H1 (cell line): ENCODE measurements at places on chromosomes 16 and 17. TPM values are rescaled to one million over a fixed set of nuclear protein-coding genes. Genes with fewer than 3 reads are reported as not detected.

GRCh38 chr17:81928544-81929252 is 1.2 kb upstream of the MAFG start:
- DNase-seq: no peak

DNA sequence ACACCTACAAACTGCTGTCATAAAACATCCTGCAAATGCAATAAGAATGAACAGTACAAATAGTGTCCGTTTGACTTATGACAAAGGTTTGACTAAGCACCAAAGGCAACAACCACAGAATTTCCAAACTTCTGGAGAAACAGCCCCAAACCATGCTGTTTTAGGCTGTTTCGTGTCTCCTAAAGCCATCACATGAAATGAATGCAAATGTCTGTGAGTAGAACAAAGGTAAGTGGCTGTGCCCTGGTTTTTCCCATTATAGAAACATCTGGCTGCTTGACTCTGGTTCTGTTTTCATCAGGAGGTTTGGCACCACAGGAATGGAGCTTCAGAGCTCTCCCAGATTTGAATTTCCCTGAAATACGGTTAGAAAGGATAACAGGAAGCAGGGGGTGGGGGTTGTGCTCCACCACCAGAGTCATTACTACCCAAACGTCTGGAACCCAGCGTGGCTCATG is 4.6 kb upstream of the EMP2 start:
- no peak for DNase-seq

- no peak for DNase-seq
Observed at GRCh38 chr16:64695684-64696083, 426.2 kb downstream of the CDH11 start.

- no peak for DNase-seq
Observed at GRCh38 chr17:61345825-61346666, 53.6 kb upstream of the TBX2 start.

DNA sequence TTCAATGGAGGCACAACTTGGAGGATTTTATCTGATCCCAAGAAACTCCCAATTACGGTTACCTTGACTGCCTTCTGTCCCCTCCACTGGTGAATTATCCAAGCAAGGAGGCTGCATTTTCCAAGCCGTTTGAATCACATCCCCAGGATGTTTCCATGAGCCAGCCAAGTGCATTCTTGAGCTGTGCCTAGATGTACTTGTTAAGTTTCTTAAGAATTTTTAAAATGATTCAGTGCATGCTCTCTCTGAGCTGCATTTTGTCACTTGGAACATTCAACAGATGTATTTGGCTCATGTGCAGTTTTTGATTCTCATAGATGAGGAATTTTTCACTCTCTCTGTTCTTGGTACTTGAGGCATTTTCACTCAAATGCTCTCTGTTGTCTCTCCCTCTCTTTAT is 202.6 kb upstream of the MYOCD start:
- DNase-seq: no peak

DNA sequence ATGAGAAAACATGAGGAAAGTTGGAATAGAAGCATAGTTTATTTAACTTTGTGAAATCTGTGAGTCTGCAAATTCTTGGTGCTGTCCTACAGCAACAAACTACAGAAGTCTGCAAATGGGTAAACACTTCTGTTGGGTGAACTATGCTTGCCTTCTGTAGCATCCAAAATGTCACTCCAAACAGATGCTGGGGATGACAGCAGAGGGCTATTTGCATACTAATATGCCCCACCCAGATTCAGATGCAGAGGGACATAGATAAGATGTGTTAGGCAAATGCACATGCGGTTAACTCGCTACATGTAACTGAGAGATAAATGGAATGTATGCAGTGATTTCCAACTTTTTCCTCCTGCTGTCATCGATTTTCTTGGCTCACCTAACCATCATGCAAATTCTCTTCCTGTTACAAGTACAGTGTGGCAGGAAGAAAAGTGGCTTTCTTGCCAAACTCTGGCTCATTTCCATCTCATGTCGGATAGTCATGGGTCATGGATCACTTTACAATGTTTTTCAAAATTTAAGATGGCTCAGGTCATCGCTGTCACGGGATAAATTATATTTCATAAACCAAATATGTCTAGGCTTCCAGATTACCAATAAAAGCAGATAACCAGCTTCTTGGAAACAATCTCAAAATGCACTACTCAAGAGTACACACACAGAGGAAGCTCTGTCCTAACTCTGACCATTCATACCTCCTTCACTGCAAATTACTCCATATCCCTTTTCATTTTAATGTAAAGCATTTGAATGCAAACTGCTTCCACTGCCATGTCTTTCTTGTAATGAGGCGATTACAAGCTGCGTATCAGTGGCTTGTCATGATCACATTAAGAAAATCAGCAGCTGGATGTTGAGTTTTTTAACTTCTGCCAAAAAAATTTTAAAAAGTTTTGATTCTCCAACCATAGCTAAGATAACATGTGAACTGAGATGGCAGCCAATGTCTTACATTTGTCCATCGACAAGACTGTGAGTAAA is 47.7 kb downstream of the ADAMTS18 start:
- DNase-seq: no peak

DNA sequence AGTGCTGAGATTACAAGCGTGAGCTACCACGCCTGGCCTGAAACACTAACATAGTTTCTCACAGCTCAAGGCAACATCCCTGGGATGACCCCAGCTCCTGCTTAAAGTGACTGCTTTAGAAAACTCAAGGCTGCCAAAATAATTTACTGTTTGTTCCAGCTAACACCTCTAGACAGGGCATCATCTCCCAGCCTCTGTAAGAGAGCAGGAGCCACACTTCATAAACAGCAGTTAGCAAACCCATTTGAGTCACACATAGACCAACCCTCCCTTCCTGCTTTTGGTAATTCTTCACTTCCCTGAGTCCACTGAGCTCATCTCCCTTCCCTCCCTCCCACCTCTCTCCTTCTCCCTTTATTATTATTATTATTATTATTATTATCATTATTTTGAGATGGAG is 201.3 kb downstream of the XYLT1 start:
- DNase-seq: no peak

DNA sequence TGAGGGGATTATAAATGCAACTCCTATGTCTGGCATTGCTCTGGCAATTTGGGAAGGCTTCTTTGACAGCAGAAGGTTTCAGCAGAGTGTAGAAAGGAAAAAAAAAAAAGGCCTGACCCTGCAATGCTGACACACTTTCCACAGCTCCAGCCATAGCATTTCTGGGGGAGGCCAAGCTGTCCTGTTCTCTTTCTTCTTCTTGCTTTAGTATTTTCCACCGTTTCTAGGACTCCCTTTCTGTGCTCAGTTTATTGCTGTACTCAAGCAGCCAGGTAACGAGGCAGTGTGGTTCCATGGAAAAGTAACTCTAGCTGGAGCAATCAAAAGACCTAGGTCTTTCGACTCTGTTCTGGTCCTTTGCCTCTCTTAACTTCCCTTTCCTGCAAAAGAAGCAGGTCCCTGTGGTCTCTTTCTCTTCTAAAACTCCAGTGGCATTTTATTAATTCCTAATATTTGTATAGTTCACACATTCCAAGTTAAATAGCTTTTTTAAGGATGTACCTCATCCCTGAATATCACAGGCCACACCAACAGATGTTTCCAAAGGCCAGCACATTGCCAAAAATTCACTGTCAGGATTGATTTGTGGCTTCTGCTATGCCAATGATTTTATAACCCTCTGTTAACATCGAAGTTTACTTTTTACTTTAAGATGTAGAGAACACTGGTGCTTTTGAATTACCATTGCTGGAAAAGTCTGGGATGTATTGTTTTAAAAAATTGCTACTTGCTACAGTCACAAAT is 90.3 kb upstream of the BCAR1 start:
- DNase-seq: no peak

DNA sequence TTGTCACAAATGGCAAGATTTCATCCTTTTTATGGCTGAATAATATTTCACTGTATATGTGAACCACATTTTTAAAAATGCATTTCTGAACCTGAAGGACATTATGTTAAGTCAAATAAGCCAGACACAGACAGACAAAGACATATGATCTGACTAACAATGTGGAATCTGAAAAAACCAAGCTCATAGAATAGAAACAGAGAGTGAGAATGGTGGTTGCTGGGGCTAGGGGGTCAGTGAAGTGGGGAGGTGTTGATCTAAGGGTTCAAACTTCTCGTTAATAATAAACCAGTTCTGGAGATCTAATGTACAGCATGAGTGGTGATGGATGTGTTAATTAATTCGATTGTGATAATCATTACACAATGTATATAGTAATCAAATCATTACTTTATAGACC is 475.1 kb downstream of the WWOX start:
- no peak for DNase-seq

The UNC13D gene
- total RNA-seq: 7.5 and 8.4 TPM in 2 replicates

The EVI2B gene
- total RNA-seq: not detected in 2 replicates

The MYCBPAP gene
- 1.7 and 3.3 TPM in 2 replicates for total RNA-seq

The ZP2 gene
- total RNA-seq: not detected in 2 replicates

The ZG16 gene
- not detected in 2 replicates for total RNA-seq
